ENCODE measurements at places on chromosomes 5 and 9.

GRCh38 chr5:11037080-11037479 is 276.0 kb upstream of the DAP start:
- DNase-seq, result no peak

- no peak for DNase-seq
These were observed 213.4 kb upstream of the ADAMTSL1 start for GRCh38 chr9:18260521-18260920.

DNA sequence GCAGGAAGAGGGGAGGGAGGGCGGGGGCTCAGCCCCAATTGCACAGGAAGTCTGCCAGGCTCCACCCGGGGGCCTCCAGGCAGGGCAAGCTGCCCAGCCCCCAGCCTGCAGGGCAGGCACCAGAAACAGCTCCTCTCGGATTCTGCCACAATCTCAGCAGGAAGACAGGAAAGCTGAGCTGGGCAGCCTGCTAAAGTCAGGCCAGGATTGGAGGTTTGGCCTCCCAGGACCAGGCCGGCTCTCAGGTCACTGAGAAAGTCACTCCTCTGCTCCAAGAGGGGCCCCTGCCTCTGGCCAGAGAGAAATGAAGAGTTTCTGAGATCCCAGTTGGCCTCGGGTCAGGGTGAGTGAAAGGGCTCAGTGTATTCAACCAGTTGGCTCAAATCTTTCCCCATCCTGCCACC is 54.6 kb upstream of the STXBP1 start:
- DNase-seq, result no peak

- DNase-seq, result no peak
These were observed 54.4 kb downstream of the NEURL1B start for GRCh38 chr5:172695232-172696054.

DNA sequence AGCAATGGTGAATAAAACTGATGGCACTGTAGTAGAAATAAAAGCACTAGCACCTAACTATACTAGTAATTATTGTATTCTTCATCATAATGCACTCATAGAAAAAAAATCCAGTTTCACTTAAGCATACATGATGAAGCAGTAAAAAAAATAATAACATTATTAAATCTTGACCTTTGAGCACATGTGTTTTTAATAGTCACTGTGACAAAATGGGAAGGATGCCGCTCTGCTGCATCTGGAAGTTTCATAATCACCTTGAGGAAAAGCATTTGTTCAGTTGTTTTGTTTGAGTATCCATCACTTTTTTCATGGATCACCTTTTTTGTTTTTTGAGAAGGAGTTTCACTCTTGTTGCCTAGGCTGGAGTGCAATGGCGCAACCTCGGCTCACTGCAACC is 13.2 kb downstream of the OR2K2 start:
- no peak for DNase-seq

DNA sequence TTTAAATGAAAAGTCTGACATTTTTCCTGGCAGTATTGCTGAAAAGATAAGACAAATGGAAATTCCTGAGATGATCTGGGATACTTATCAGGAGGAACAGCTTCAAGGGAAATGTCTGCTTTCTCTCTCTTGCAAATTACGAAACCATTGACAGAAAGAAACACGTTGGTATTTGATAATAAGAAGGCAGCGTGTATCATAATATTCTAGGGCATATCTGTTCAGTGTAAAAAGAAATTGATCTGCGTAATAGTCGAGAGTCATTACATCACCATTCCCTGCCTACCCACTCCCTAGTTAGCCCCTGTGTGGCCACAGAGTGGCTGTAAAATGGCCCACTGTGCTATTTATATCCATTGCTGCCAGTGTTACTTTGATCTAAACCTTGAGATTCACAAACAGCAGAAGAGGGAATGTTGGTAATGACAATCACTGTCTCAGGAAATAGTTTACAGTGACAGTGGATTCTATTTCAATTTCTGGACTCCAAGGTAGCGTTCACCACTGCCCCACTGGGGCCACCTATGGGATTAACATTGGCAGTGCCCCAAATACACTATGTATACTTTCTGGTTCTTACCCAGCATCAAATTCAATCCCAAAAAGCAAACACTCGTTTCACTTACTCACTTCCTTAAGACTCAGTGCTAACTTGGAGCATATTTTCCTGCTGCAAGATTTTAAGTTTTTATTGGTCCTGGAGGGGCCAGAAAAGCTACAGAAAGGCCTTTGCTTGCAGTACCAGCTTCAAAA is 133.4 kb upstream of the GAS1 start:
- DNase-seq, result no peak

DNA sequence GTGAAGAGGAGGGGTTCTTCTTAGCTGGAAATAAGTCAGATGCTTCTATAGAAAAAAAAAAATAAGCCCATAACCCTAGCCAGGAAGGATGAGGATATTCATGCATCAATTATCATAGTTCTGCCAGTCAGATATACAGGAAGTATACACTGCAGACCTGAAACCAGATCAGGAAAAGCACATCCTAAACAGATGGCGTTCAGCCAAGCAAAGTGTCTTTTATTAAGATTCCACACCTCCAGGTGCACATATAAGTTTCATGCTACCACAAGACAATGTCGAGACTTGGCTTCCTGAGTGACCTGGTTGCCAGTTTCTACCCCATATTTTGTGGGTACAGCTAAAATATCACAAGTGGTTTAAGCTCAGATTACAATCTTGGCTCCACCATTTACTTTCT is 108.3 kb downstream of the CETN3 start:
- no peak for DNase-seq

All from cerebellar cortex (tissue), 1 donor.